ENCODE measurements at places on chromosomes 5 and 9.

GRCh38 chr5:171710451-171711024 is 75.1 kb upstream of the SMIM23 start:
- no peak for DNase-seq

DNA sequence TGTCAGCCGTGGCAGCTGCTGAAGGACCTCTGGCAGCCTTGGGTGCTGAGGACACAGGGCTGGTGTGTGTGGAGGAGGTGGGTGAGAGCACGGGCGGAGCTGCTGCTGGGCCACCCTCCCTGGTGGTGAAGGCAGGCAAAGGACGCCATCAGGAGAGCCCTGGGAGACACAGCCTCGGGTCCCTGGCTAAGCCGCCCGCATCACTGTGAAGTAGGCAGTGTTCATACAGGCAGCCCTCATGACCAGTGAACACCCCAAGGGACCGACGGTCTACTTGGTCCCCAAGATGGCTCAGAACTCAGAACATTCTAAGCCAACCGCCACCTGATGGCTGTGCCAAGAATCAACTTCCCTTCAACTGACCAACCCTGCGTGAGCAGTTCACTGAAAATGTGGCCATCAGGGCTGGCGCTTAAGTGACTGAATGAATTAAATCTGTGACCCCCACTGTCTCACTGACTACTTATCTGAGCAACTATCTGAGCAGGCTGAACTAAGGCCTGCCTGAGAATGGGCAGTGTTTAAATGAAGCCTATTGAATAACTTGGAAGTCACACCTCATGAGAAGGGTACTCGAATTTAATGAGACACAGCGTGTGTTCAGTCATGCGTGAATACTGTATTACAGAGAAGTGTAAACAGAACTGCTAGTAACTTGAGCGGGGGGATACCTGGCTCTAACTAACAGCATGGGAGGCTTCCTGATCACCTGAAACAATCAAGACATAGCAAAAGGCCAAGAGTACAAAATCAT is 54.7 kb upstream of the SIMC1 start:
- DNase-seq = no peak

DNA sequence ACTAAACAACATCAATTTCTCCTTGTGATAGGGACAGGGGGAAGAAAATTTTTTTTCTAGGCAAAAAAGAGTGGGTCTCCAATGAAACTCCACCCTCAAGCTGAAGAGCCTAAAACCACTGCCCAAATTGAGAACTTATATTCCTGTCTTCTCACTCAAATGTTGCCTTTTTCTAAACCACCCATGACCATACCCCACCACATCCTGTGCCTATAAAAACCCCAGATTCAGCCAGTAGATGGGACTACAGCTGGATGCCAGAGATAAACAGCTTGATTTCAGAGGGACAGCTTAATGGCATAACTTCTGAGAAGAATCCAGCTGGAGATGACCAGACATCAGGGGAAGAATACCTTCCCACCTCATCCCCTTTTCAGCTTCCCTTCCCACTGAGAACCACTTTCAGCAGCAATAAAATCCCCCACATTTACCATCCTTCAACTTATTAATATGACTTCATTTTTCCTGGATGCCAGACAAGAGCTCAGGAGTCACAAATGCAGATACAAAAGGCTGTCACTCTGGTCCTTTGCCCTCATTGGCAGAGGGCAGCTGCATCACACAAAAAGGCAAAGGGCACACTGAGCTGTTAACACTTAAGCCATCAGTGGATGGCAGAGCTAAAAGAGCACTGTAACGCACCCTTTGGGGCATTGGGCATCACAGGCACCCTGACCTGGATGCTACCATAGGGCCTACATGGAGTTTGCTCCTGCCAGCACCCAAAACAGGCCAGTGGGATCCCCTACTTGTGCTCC is 972.5 kb upstream of the CTNND2 start:
- no peak for DNase-seq

GRCh38 chr9:36154331-36154952 is 14.7 kb upstream of the CCIN start:
- no peak for DNase-seq

GRCh38 chr5:148427370-148428042 is 43.7 kb downstream of the FBXO38 start:
- no peak for DNase-seq

GRCh38 chr9:124621371-124622328 is 114.5 kb upstream of the NR5A1 start:
- no peak for DNase-seq

GRCh38 chr5:140145818-140146522 is 20.2 kb downstream of the IGIP start:
- no peak for DNase-seq

DNA sequence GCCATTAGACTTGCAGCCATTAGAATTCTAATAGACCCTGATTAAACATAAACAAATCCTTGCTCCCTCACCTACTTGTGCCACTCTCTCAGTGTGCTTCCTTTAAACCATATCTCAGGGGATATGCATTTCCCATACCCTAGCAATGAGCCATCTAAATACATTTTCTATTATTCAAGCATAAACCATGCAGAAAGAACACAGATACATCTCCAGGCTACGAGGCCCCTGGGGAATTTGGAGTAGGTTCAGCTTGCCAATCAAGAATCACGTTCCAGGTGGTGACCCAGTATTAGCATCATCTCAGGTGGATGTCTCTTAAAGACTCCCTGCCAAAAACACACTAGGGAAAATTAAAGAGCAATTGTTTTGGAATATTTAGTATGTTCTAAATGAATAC is 93.0 kb upstream of the CCL21 start:
- no peak for DNase-seq

GRCh38 chr9:134356496-134357470 is 30.5 kb downstream of the RXRA start:
- no peak for DNase-seq

GRCh38 chr9:98087420-98088354 is 31.2 kb downstream of the NANS start:
- no peak for DNase-seq
